ENCODE measurements at places on chromosomes 6 and 20.

GRCh38 chr20:47789081-47789763 is 3.9 kb upstream of the SULF2 start:
- no peak for DNase-seq

- DNase-seq, result no peak
Observed at GRCh38 chr6:47423079-47423478, 54.5 kb upstream of the CD2AP start.

- DNase-seq, result no peak
Observed at GRCh38 chr20:63953764-63954429, 2.3 kb downstream of the UCKL1 start.

- no peak for DNase-seq
Observed at GRCh38 chr6:151166180-151166579, 73.6 kb upstream of the AKAP12 start.

GRCh38 chr6:36217188-36217587 is 20.6 kb downstream of the BRPF3 start:
- DNase-seq, result no peak

- DNase-seq, result no peak
Observed at GRCh38 chr6:138491017-138491416, 8.3 kb downstream of the NHSL1 start.

DNA sequence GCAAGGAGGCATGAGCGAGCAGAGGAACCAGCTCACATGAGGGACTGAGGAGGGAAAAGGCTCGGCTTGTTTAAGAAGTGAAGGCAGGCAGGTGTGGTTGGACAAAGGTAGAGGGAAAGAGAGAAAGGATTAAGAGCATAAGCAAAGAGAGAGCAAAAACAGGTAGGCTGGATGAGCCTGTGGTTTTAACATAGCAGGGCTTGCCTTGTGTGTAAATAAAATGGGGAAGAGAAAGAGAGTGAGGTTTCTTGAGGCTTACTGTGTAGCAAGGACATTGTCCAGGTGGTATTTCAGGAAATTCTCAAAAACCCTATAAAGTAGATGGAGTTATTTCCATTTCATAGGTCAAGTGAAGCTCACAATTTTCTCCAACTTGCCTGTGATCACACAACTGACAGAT is 93.9 kb upstream of the HDAC2 start:
- no peak for DNase-seq

DNA sequence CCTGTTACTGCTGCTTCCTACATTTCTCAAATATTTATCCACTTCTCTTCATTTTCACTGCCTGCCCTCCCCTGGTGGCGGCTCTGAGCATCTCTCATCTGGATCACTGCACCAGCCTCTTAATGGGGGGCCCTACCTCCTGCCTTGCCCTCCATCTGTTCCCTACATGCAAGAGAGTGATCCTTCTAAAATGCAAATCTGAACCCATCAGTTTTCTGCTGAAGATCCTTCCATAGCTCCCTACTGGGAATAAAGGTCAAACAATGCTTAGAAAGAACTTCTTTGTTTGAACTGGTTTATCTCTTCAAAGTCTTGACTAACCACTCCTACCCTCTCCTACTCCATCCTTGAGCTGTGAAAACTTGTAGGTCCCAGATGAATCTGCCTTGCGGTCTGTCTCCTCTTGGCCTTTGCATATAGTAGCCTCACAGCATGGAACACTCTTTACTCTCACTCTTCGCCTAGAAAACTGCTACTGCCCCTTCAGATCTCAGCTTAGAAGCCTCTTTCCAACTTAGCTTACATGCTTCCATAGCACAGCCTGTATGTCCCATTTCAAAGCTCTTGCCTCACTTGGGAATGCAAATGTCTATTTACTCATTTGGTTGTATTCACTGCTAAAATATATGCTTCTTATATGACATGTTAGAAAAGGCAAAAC is 119.3 kb downstream of the QRSL1 start:
- DNase-seq, result no peak

Data from stimulated activated CD4-positive, alpha-beta T cell treated with anti-CD3 and anti-CD28 coated beads, Interleukin-4, amount 100 ng/mL, for 48 hours (primary cell).